ENCODE measurements at places on chromosomes 1 and 21.

DNA sequence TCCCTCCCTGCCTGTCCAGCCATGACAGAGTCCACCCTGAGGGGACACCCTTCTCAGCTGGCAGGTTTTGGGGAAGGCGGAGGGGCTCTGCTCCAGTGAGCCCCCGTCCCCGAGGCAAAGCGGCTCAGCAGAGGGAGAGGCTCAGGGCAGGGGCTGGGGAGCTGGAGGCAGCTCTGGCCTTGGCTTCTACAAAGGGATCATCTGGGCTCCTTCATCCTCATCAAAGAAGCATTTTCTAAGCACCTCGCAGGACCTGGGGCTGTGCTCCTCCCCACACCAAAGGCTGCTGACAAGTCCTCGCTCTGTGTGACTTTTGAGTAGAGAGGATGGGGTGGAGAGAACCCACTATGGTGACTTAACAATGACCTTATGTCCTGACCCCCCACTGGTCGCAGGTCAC lies 21.0 kb upstream of the CLSTN1 start:
- DNase-seq = no peak

GRCh38 chr1:172720339-172720738 lies 61.4 kb downstream of the FASLG start:
- no peak for DNase-seq

- no peak for DNase-seq
These were observed 8.7 kb upstream of the TNFRSF14 start for GRCh38 chr1:2547210-2548067.

GRCh38 chr1:52599236-52599635 lies 2.9 kb upstream of the GPX7 start:
- DNase-seq = no peak

- no peak for DNase-seq
These were observed 42.5 kb downstream of the RYR2 start for GRCh38 chr1:237084341-237085077.

GRCh38 chr21:34808569-34809204 lies 139.9 kb downstream of the CLIC6 start:
- no peak for DNase-seq

GRCh38 chr1:35544976-35545375 lies 12.2 kb downstream of the KIAA0319L start:
- no peak for DNase-seq

DNA sequence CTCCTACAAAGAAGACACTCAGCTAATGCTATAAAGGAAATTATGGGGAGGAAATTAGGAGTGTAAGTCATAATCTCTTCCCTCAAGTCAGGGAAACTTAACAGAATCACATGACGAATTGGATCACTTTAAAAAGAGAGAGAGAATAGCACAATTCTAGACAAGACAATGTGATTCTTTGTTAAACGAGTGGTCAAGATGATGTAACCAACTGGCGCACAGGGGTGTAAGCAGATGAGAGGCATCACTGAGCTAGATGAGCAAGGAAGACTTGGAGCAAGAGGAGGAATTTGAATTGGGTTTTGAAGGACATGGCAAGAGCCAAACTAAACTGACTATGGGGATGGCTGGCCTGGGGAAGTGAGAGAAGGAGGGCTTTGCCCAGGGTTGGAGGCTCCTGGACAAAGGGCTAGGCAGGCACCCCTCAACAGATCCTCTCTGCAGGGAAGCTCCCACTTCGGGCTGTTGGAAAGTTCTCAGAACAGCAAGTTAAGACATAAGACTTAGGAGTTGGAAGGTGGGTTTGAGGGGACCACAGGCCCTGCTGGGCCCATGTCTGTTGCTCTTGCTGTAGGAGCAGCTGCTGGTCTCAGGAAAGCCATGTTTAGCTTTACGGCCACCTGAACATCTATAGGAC lies 123.9 kb upstream of the GRIK3 start:
- no peak for DNase-seq

DNA sequence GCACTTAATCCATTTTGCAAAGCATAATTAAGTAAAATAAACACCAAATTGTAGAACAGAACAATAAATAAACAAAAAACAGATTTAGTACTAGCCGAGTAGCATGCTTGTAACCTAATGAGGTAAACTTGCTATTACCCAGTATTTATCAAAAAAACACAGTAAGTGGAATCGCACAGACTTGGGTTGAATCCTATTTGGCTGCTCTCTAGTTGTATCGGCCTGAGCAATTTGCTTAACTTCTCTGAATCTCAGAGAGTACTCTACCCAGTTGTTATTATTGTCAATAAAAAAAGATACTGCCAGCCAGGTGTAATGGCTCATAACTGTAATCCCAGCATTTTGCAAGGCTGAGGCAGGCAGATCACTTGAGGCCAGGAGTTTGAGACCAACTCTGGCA lies 664.3 kb downstream of the ADGRL2 start:
- no peak for DNase-seq

DNA sequence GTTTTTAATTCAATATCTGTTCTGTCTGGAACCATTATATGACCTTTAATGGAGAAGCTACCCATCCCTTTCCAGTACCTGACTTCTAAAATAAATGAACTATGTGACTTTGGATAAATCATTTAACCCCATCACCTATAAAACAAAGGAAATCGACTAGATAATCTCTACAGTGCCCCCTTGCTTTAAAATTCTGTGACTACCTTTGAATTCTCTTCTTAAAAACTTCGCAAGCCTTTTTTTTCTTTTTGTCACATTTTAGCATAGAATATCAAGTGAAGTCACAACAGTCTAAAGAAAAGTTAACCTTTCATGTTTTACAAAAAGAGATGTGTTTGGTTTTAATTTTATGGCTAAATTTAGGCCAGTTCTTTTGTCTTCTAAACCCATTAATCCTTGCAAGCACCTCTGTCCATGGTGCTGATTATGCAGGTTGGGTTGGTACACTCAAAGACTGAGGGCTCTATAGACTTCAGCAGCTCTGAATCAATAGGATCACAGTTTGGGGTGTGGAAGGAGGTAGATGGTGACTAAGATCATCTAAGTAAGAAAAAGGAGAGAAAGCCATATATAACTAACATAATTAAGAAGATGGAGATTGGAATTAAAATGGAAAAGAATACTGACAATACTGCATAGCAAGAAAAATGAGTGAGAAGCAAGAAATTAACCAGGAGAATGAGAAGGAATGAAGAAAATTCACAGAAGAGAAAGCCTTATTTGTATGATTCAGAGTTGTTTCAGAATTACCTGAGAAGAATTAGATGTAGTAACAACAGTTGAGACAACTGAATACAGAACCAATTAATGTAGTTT lies 59.2 kb downstream of the TBX15 start:
- no peak for DNase-seq

GRCh38 chr1:8349961-8350360 lies 32.0 kb downstream of the SLC45A1 start:
- DNase-seq = no peak

GRCh38 chr1:94351481-94351880 lies 66.7 kb upstream of the ABCD3 start:
- DNase-seq = no peak

DNA sequence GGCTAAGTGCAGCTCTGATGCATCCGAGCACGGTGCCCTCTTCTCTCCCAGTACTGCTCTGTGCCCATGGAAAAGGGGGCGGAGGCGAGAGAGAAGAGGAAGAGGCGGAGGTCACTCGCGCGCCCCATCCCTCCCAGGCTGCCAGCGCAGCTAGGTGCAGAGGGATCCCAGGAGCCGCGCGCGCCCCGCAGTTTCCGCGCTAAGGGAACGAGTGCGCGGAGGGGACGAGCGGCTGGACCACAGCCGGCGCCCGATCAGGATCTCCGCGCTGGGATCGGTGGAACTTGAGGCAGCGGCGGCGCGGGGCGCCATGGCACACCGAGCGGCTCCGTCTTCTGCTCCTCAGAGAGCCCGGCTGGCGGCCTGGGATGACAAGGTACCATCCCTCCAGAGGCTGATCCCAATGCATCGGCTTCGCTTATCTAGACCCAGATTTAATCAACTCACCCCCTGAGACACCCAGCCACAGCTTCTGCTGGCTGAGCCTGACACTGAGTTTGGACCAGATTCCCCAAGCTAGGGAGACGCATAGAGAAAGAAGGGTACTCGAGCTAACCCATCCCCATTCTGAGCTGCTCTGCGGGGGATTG lies at the start of gene PTGFR:
Gene PTGFR, plus strand, starts transcription at position 114 of the 590 bp plus-strand sequence. CDS start 1,770 bp downstream, outside the sequence.
- no peak for DNase-seq

DNA sequence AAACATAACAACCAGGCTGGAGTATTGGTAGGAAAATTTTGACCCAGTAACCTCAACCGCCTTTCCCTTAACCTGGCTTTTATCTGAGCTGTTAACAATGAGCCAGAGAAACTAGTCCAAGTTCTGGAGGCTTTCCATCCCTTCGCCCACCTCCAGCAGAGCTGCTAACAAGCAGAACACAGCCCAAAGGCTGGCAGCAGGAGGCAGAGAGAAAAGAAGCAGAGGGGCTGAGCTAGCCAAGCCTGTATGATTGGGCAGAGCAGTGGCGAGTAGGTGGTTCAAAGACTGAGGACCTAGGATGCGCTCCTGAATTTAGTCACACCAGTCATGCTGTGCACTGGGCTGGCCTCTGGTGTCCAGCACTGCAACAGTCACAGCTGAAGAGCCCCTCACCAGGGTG lies 123.0 kb downstream of the TNR start:
- no peak for DNase-seq

GRCh38 chr1:207308451-207309190 lies 12.9 kb upstream of the CD55 start:
- no peak for DNase-seq

DNA sequence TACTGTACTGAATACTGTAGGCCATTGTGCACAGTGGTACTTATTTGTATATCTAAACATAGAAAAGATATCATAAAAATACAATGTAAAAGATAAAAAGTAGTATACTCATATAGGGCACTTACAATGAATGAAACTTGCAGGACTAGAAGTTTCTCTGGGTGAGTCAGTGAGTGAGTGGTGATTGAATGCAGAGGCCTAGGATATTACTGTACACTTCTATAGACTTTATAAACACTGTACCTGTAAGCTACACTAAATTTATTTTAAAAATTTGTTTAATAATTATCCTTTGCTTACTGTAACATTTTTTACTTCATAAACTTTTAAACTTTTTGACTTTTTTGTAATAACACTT lies 82.5 kb downstream of the FGGY start:
- DNase-seq = no peak

GRCh38 chr1:63691701-63692425 lies 82.0 kb upstream of the ROR1 start:
- no peak for DNase-seq

DNA sequence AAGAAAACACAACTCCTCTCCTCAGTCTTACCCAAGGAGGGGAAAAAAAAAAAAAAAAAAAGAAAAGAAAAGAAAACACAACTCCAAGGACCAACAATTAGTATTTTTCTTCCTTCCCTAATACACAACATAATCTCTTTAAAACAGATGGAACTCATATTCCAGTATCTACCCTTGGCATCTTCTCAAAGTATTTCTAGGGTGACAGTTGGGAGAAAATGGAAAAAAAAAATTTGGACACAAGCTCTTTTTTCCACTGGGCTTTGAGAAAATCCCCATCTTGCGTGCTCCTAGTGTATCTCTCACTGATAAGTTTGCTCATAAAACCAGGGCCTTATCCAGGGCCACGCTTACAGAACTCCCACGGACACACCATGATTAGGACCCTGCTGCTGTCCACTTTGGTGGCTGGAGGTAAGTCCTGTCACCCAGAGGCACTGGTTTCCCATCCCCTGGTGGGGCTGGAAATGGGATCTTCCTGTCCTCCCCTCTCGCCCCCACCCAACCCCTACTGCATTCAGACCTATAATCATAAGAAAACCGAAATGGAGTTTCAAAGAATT lies at the start of gene CELA2B:
Gene CELA2B, plus strand, starts transcription at position 353 of the 563 bp plus-strand sequence. Its CDS starts 22 bp downstream, at position 375.
- no peak for DNase-seq

- no peak for DNase-seq
These were observed 26.0 kb upstream of the BCL9 start for GRCh38 chr1:147515045-147515869.

GRCh38 chr1:209748620-209749019 lies 7.2 kb upstream of the TRAF3IP3 start:
- DNase-seq = no peak

GRCh38 chr1:13224480-13225060 lies 1.4 kb downstream of the PRAMEF18 start:
- no peak for DNase-seq

GRCh38 chr1:160401487-160401805 lies 1.1 kb downstream of the VANGL2 start:
- DNase-seq = no peak

- DNase-seq = no peak
These were observed 48.6 kb downstream of the CHD5 start for GRCh38 chr1:6131561-6131960.

DNA sequence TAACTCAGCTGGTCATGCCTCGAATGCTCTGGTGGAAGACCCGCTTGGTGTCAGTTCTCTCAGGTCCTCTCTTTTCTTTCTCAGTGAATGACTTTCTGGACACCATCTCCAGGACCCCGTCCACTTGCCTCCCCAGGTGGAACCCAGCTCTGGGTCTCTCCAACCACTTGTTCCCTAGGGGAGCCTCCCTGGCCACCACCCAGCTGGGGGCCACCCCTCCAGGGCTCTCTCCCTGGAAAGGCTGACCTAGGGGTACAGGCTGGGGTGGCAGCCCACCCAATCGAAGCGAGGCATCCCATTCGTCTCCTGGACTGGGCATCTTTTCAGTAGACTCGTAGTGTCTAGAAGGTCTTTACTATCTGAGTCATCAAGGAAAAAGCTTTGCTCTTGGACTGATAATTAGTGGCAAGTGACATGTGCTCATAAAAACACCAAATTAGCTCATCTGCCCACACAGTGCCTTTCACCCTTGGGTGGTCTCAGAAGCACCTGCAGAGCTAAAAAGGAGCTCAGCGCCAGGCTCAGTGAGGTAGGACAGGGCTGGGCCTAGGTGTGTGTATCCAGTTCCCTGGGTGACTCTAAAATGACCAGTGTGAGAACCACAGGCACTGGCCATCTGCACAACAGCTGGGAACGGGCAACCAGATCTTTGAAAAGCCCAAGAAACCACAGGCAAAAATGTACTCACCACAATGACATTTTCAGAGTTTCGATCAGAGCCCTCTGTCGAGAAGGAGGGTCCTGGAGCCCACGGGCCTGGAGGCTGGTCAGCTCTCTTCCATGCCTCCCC lies 2.4 kb upstream of the PDXK start:
- no peak for DNase-seq

DNA sequence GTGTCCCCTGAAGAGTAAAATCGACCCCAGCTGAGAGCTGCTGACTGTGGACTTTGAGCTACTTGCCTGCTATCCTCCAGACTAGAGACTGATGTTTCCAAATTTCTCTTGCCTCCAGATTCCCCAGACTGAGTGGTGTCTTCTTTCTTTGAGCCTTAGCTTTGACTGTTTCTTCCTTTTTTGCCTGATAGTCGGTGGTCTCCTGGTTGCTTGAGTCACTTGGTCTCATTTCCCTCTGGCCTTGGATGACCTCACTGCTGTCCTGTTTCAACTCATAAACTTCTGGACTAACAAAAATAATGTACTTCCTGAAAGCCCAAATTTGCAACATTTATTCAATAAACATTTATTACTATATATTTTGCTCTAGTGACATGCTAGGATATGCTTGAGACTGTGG lies 52.9 kb upstream of the DIPK1A start:
- no peak for DNase-seq

DNA sequence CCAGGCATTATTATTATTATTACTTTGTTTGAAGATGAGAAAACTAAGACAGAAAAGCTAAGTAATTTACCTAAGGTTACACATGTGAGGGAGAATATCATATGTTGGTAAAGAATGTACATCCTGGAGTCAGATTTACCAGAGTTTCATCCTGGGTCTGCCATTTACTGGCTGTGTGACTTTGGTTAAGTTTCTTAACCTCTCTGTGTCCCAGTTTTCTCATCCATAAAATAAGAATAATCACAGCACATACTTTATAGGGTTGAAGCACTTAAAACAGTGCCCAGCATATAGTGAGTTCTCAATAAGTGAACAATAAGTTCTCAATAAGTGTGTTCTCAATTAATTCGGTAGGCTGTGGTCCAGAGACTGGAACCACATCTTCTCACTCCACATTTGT lies 32.5 kb downstream of the UBE2U start:
- no peak for DNase-seq

Measured in activated CD4-positive, CD25-positive, alpha-beta regulatory T cell treated with anti-CD3 and anti-CD28 coated beads, Interleukin-2, amount 50 U/mL, for 16 hours (primary cell).